ENCODE measurements at places on chromosomes 11 and 22.

DNA sequence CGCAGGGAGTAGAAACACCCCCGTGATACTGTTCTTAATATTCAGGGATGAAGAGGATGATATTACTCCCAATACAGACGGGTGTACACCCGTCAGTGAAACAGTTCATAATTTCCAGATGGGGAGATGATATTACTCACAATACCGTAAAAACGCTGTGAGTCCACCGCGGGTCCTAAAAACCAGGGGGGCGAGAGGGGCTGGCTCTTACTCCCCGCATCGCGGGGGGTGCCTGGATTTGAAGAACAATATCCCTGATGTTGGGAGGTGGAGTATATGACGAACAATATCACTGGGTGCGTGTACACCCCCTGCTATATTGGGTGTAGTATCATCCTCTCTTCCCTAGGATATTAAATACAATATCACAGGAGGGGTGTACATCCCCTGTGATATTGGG lies 20.5 kb upstream of the APOL5 start:
- DNase-seq = no peak

DNA sequence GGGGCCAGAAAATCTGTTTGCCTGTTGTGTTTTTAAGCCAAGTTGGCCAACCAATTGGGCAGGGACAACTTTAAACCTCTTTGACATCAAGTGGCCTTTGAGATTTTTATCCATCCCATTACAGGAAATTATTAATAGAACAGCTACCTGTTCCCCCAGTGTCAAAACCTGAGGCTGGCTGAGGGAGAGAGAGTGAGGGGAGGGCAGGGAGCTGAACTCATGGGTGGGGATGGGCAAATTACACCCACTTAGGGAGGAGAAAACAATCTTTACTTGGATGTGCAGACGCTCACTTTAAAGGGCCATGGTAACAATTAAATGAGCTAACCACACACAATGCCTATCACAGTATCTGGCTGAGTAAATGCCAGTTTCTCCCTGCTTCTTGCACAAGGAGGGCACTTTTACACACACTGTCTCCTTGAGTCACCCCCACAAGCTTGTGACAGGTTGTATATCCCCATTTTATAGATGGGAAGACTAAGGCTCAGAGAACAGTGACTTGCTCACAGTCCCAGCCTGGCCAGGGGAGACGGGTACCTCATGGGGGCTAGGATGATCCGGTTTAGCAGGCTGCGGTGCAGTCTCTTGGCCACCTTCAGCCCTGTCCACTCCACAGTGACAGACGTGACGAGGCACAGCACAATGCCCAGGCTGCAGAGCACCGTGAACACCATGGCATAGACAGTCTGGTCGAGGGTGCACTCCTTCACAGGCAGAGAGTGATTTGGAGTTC lies 17.8 kb upstream of the KCNJ11 start:
- no peak for DNase-seq

- DNase-seq = no peak
Measured at GRCh38 chr11:92302770-92303169, 78.2 kb downstream of the FAT3 start.

- no peak for DNase-seq
Measured at GRCh38 chr22:34198976-34199375, 278.7 kb upstream of the LARGE1 start.

DNA sequence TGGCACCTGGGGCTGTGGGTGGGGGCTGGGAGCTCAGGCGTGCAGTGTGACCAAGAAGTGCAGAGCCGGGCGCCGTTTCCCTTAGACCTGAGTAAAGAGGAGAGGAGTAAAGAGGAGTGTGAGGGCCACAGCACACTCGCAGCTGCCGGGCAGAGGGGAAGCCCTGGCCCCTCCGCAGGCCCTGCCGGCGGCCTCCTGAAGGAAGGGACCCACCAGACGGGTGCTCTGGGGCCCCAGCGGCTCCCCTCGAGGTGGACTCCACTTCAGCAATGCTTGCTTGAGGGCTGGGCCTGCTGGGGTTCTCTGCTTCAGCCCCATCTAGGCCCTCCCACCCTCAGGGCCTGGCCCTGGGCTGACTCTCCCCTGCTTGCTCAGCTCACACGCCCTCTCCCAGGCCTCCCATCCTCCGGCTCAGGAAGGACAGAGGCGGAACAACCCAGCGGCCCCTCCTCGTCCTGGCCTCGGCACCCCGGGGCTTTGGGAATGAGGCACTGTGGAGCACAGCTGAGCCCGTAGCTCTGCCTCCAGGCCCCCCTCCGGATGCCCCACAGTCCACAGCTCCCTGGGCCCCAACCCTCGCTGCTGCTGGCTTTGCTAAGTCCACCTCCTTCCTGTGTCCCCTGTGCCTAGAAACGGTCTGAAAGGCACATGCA lies 1198.7 kb downstream of the BRD1 start:
- no peak for DNase-seq

DNA sequence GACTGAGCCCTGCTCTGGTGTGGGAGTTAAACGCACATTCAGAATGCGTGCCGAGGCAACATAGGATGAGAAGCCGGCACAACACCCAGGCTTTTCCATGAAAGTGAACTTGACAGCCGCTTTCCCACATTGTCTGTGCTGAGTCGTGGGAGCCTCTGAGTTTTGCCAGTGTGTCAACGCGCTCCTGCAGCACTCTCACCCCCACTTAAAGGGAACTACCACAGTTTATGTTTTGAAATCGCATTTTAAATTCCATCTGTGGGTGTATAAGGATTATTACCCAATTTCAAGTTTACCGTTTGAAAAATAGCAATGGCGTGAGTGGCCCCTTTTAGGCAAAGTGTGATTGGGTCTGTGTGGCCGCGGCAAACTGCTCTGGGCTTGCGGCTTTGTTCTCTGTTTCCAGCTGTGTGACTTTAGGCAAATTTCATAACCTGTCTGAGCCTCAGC lies 81.5 kb downstream of the FBLN1 start:
- no peak for DNase-seq

DNA sequence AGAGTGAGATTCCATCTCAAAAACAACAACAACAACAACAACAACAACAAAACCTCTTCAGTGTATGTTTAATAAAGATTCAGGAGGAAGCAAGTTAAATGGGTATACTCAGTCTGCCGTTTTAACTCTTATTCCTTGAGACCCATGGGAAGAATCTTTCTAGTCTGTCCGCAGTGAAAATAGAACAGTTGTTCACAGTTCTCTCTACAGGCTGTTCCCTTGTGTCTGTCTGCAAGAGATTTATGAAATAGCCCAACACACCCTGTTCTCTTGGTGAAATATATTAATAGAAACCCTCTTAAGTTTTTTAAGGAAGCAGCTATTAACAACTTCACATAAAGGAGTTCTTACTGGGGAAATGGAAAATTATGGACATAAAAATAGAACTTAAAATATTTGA lies 682.2 kb upstream of the RAG2 start:
- DNase-seq = no peak

- no peak for DNase-seq
Measured at GRCh38 chr11:28702871-28703270, 594.7 kb downstream of the METTL15 start.

DNA sequence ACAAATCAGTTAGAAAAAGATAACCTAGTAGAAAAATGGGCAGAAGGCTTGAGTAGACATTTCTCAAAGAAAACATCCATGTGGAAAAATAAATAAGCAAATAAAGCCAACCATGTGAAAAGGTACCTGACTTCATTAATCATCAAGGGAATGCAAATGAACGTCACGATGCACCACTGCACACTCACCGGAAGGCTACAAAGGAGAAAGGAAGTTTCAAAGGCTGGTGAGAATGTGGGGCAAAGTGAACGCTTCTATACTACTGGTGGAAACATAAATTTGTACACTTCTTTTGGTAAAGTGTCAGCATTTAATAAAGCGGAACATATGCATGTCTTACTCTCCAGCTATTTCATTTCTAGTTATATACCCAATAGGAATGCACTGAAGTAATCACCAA lies 166.8 kb downstream of the CSNK2A3 start:
- DNase-seq = no peak

DNA sequence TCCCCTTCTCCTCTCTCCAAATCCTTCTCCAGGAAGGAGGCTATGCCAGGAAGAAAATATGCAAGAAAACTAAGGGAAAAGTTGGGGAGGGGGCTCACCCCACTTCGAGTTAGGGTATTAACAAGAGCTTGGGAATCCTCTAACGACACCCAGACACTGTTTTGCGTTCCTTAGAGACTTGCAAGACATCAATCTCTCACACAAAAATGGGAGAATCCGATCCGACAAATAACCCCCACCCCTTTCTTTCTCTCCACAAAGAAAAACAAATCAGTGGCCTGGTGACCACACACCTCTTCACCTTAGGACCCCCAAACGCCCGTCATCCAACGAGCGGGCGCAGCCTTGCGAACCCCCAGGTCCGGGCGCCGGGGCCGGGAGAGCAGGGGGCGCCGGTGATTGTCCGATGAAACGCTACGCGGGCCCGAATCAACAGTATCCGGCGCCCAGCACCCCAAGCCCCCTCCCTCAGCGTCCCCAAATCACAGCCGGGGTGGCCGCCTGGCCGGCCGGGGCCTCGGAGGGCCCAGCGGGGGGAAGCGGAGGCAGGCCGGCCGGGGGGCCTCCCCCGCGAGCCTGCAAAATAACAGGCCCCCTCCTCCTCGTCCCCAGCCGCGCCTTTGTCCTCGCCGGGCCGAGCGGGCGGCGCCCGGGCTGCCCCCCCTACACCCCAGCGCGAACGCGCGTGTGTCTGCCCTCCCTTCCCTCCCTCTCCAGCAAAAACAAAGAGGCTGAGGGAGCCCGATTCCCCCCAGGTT lies 690 bp downstream of the CSNK1E start:
- DNase-seq = no peak

GRCh38 chr11:119759324-119759723 lies 30.3 kb upstream of the NECTIN1 start:
- DNase-seq = no peak

GRCh38 chr11:118200901-118201680 lies 23.7 kb downstream of the JAML start:
- DNase-seq = no peak

DNA sequence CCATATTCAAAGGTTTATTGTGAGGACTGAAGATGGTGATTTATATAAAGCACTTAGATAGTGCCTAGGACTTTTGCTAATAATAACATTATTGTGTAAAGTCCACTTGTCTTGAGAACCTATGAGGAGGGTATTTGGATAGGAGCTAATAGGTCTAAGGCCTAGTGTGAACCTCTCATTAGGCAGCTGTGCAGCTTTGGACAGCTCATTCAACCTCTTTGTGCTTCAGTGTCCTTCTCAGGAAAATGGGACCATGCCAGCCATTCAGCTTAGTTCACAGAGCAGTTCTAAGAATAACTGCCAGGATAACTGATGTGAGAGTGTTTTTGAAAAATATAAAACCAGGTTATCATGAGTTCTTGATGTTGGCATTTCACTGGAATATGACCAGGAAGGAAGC lies 56.2 kb downstream of the NAV2 start:
- no peak for DNase-seq

DNA sequence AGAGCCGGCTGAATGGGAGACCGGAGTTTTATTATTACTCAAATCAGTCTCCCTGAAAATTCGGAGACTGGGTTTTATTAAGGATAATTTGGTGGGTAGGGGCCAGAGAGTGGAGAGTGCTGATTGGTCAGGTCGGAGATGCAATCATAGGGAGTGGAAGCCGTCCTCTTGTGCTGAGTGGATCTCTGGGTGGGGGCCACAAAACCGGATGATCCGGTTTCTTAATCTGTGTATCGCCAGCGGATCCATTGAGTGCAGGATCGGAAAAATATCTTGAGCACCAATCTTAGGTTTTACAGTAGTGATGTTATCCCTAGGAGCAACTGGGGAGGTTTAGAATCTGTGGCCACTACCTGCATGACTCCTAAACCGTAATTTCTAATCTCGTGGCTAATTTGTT lies 886 bp upstream of the NIPSNAP1 start:
- DNase-seq = no peak

DNA sequence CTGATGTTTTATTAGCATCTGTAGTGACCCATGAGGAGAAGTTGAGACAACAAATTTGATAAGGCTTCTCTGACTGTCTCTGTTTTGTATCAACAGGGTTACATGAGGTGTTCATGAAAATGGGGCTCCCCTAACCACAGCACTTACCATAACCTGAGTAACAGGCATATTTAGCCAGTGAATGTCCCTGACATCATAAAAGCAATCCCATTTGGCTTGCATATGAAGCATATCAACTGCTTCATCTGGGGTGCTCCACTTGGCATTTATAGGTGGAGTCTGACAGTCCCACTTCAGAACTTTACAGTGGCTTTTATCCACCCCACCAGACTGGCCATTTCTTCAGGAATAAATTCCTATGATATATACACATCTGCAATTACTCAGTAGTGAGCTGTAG lies 257.6 kb downstream of the LUZP2 start:
- no peak for DNase-seq

DNA sequence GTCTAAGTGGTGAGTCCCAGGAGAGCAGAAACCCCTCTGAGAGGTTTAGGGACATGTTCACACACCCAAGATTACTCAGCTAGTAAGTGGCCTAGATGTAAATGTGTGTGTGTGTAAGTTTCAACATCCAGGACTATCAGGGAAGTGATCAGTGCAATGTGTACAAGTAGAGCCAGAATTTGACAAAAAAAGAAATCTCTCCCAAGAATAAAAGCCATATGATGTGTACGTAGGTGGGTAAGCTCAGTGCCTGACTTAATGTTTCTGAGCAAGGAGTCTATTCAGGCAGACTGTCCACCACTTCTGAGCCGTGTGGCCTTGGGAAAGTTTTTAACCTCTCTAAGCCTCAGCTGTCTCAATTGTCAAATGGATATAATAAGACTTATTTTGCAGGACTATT lies 133.8 kb upstream of the NAV2 start:
- DNase-seq = no peak

DNA sequence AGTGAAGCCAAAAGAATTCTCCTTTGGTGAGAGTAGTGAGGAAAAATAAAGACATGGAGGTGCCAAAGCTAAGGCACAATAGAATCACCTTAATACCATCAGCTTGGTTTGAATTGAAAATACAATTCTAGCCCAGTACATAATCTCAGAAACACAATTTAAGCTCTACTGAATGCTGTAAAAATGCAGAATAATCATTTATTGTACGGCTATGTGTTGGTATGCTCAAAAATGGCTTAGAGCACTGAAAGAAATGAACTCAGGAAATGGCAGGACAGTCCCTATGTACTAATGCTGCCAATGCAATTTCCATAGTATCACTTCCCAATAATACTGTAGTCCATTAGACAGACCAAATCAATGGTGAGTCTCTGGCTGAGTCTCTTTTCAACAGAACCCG lies 798.5 kb downstream of the DLG2 start:
- DNase-seq = no peak

DNA sequence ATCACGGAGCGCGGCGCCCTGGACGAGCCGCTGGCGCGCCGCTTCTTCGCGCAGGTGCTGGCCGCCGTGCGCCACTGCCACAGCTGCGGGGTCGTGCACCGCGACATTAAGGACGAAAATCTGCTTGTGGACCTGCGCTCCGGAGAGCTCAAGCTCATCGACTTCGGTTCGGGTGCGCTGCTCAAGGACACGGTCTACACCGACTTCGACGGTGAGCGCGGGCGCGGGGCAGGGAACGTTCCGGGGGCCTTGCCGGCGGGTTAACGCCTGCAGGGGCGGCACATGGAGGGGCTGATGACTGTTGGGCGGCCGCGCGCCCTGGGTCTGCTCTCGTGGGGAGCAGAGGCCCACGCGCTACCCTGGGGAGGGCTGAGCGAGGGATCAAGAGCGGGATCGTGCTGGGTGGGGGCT lies 1.0 kb downstream of the PIM3 start:
- no peak for DNase-seq

- no peak for DNase-seq
Measured at GRCh38 chr11:43837879-43838278, 42.8 kb upstream of the ALKBH3 start.

- no peak for DNase-seq
Measured at GRCh38 chr11:133204158-133204557, 328.1 kb downstream of the OPCML start.

Data from 8988T (cell line).